ENCODE measurements at places on chromosomes 3 and 15.

- DNase-seq = no peak
Measured at GRCh38 chr15:57327985-57328471, 48.3 kb upstream of the CGNL1 start.

GRCh38 chr3:150314248-150315004, 93.7 kb upstream of the TSC22D2 start:
- no peak for DNase-seq

GRCh38 chr3:143928541-143929255, 42.9 kb upstream of the DIPK2A start:
- no peak for DNase-seq

- no peak for DNase-seq
Measured at GRCh38 chr15:56734013-56734635, 815 bp upstream of the ZNF280D start.

- no peak for DNase-seq
Measured at GRCh38 chr3:119647843-119648575, 12.4 kb downstream of the POPDC2 start.

DNA sequence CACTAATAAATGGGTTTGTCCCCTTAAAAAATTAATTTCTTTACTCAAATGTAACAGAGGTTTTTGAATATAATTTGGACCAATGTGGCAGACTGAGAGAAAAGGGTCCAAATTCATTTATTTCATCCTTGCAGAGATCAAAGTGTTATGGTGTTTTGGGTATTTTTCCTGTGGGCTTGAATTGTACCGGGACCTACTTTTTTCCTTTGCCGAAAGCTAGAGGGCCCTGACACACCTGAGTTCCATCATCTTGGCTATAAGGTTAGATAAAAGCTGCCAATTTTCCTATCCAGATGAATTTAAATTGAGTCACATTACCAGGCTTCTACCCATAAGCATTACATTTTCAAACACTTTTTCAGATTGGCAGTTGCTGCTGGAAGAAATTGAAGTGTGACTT, 908 bp downstream of the CCNB2 start:
- no peak for DNase-seq

DNA sequence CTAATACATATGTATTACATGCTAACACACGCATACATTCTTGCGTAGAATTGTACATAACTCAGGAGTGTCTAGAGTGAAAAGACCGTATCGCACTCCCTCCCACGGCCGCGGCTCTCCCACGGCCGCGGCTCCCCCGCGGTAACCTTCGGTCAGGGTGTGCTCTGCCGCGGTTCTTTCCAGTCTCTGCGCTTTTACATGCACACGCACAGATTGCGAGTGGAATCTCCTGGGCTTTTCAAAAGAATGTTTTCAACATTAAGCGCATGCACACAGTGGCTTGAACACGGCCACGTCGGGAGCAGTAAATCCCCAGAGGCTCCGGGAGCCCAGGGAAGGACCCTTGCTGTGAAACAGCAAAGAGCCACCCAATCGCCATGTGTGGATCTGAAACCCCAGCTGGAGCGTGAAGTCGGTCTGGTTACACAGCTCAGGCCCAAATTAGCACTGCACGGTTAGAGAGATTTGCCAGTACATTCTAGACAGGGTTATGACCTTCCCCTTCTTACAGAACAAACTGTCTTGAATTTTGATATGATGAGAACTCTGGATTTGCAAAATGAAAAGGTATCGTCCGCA, 805 bp upstream of the RGMA start:
- DNase-seq = no peak

DNA sequence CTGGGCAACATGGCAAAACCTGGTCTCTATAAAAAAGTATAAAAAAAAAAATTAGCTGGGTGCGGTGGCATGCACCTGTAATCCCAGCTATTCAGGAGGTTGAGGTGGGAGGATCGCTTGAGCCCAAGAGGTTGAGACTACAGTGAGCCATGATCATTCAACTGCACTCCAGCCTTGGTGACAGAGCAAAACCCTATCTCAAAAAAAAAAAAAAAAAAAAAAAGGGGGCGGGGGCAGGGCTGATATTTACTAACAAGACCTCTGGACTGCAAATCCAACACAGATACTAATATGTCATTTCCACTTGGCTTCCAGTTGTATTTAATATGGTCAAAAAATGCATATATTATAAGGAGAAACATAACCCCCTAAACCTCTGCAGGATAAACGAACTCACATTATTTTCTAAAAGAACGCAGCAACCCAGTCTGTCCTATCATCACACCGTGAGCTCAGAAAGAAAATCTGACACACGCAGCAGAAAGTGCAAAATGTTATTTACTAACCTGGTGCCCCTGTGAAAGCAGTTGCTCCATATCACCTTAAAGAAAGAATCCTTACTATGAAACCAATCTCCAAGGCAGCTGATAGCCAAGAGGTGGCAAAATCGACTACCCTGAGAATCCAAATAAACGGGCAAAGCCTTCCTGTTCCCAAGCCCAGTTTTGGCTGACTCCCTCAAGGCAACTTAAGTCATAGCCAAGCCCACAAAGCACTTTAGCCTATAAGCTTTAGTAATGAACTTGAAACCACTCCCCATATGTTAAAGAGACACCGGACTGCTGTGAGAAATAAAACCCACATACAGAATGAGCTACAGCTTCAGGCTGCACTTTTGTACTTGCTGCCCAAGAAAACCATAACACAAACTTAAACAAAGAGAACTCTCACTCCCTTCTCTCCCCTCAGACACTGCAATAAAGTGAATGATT, 39.3 kb downstream of the PLD1 start:
- no peak for DNase-seq

DNA sequence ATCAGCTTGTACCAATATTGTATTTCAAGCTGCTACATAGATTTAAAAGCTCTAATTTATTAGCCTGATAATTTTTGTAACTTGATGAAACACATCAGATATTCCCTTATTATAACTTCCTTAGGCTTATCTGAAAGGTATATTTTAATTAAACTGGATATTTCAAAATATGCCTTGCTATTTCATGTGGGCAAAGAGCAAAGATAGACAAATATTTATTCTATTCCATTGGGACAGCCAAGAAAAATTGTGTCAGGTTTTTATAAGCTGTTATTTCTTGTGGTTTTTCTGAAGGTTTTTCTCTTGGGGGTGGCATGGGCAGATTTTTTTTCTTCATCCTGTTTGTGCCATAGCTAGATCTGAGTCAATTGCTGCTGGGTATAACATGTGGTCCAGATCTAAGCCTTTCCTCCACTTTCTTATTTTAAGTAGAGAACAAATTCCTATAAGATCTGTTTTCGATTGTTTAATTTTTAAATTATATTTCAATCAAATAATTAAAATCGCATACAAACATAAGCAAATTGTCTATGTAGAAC, 249.5 kb downstream of the NAALADL2 start:
- no peak for DNase-seq

- no peak for DNase-seq
Measured at GRCh38 chr3:126316501-126316939, 40.7 kb downstream of the KLF15 start.

- no peak for DNase-seq
Measured at GRCh38 chr3:18370672-18371071, 54.5 kb downstream of the SATB1 start.

GRCh38 chr3:184822654-184823053, 10.7 kb downstream of the VPS8 start:
- no peak for DNase-seq

DNA sequence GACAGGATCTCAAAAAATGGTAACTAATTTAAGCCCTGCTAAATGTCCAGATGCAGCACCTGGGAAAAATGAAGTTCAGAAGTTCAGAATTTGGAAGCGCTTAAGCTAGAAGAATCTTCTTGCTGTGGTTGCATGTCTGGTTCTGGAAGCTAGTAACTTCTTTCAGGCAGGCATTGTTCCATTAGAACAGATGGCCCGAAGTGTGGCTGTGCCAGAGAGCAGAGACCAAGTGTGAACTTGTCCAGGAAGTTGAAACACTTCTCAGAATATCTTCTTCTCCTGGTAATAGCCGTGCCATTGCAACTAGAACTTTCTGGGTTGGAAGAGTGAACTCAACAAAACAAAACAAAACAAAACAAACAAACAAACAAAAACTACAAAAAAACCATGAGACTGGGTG, 80.0 kb downstream of the MITF start:
- no peak for DNase-seq

- DNase-seq = no peak
Measured at GRCh38 chr3:88589138-88589537, 439.4 kb downstream of the C3orf38 start.

DNA sequence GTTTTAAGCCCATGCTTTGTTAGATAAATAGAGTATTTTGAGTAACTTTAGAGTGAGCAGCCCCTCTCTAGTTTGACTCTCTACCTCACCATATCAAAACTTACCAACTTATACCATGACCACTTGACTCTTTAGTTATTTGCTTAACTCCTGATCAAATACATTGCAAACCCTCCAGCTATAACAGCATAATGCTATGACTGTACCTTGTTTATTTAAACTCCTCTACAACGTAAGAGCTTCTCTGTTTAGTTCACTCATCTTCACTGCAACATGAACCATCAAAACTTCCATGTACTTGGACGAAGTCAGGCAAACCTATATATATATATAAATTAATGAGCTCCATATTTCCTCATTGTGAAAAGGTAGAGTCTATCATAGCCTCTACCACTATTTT, 218.2 kb downstream of the DPH6 start:
- no peak for DNase-seq

DNA sequence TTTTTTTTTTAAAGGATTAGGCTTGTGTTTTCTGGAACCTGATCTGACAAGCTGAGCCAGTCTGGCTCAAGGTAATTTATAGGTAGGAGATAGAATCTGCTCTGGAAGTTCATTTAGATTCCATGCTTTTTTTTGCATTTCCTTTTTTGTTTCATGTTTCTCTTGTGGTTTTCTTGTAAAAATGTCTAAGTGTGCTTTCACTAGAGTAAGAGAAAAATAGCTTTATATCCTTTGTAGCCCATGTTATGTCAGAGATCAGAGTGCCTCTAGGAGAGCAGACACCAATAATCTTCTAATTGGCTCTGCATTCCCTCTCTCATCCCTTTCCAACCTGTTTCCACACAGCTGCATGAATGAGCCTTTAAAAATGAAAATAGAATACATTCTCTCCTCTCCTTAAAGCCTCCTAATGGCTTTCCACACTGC, 389.8 kb upstream of the KCNMB2 start:
- DNase-seq = no peak

- DNase-seq = no peak
Measured at GRCh38 chr15:80727196-80727595, 32.1 kb downstream of the ABHD17C start.

- no peak for DNase-seq
Measured at GRCh38 chr15:41207687-41208448, 22.7 kb downstream of the EXD1 start.

DNA sequence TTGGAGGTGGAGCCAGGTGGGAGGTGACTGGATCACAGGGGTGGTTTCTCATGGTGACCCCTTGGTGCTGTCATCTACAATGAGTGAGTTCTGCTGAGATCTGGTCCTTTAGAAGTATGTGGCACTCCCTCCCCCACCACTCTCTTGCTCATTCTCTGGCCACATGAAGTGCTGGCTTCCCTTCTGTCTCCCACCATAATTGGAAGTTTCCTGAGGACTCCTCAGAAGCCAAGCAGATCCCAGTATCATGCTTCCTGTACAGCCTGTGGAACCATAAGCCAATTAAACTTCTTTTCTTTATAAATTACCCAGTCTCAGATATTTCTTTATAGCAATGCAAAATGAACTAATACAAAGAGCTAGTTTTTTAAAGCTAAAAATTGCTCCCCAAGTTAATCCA, 54.7 kb downstream of the SLC41A3 start:
- DNase-seq = no peak

GRCh38 chr15:70149667-70150404, 52.1 kb upstream of the TLE3 start:
- DNase-seq = no peak

GRCh38 chr3:197498499-197499241, 57.1 kb downstream of the BDH1 start:
- no peak for DNase-seq

- DNase-seq = no peak
Measured at GRCh38 chr3:163368168-163368567, 1710.1 kb downstream of the SI start.

- DNase-seq = no peak
Measured at GRCh38 chr3:119350114-119350513, 55.9 kb downstream of the ARHGAP31 start.

DNA sequence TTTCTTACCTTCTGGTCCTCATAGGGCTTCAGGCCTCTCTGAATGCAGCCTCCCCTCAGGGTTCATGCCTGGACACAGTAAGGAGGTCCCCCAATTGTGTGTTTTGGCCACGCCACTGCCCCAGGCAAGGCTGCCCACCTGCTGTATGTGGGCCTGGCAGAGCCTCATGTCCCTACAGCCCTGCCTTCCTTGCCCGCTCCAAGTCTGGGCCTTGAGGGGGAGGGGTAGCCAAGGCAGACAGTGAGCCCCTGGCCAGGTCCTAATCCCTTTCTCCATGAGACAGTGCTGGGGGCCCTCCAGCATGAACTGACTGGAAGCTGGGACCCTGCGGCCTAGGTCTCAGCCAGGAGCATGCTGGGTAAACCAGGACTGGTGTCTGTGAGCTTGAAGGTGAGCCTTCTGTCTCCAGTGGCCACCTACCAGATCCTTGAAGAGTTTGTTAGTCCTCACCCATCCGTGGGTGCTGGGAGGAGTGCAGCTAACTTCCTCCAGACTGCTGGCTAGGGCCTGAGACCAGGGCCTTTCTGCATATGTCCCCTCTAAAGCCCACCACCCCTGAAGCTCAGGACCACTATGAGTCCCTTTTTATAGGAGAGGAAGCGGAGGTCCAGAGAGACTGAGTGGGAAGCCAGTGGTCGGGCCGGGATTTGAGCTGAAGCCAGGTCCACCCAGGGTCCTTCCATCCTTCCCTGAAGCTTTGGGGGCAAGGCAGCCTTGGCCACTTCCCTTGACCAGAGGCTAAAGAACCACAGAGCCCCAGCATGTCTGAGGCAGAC, 8.7 kb downstream of the ZBTB47 start:
- DNase-seq = no peak

DNA sequence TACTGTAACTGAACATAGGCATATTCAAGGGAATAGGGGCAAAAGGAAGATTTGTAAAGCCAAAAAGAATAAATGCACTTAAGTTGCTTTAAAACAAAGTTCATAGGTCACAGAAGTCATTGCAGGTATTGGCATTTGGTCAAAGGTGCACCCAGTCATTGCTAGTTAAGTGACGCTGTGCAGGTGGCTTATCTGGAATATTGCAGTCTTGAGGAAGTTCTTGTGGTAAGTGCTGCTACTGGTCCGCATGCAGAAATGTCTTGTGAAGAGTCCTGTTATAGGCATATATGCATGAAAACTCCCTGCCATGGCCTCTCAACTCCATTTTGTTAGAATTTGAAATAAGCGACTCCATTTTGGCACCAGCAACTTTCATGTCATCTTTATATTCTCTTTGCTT, 293.1 kb downstream of the GBE1 start:
- no peak for DNase-seq

All from activated CD4-positive, CD25-positive, alpha-beta regulatory T cell (primary cell).